ENCODE measurements at places on chromosomes 2 and 18.

DNA sequence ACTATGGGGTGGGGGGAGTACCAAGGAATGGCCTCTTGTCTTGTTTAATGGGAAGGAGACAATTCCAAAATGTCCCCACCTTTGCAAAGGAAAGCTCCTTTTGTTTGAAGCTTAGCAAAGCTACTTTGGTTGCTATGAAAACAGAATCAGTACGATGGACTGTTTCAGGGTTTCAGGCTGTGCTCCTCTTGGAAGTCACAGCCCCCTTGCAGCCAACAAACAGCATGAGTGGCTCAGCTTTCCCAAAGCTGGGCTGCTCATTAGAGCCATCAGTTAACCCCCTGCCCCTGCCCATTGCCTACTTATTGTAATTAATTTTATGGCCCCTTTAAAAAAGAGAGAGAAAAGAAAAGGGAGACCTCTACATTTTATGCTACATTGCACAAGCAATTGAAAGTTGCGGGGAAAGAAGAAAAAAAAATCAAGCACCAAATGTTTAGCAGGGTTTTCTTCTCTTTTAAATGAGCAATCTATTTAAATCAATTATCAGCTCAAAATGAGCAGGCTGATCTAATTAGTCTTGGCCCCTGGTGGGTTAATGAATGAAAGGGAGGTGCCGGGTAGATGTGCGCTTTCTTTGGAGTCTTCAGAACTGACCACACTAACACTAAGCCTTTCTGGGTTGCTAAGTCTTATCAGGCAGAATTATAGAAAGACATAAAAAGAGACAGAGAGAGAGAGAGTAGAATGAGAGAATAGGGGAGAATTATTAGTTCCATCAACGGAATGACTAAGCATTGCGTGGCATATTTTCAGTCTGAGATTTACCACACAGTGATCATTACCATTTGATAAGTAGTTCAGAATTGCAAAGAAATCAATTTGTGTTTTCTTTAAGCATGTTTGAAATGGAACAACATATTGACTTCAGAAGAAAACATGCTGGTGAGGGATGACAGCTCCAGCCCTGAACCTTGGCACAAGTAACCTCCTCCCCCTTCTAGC lies 284.9 kb downstream of the INSIG2 start:
- DNase-seq, result no peak

DNA sequence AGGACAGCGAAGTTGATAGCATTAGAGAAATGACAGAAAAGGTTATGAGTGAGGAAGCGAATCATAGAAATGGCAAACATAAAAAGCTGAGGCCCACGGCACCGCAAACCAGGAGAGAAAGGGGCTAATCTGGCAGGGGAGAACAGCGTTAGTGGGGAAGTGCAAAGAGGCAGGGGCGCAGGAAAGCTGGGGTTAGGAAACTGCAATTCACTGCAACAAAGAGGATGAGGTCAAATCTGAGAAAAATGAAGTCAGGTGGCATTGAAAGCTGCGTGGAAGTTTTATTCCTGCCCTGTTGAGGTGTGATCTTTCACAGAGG lies 653 bp upstream of the ABI2 start:
- no peak for DNase-seq

- peak; percentile 27 for DNase-seq
These were observed 219.4 kb downstream of the LDLRAD4 start for GRCh38 chr18:13437796-13438506.

DNA sequence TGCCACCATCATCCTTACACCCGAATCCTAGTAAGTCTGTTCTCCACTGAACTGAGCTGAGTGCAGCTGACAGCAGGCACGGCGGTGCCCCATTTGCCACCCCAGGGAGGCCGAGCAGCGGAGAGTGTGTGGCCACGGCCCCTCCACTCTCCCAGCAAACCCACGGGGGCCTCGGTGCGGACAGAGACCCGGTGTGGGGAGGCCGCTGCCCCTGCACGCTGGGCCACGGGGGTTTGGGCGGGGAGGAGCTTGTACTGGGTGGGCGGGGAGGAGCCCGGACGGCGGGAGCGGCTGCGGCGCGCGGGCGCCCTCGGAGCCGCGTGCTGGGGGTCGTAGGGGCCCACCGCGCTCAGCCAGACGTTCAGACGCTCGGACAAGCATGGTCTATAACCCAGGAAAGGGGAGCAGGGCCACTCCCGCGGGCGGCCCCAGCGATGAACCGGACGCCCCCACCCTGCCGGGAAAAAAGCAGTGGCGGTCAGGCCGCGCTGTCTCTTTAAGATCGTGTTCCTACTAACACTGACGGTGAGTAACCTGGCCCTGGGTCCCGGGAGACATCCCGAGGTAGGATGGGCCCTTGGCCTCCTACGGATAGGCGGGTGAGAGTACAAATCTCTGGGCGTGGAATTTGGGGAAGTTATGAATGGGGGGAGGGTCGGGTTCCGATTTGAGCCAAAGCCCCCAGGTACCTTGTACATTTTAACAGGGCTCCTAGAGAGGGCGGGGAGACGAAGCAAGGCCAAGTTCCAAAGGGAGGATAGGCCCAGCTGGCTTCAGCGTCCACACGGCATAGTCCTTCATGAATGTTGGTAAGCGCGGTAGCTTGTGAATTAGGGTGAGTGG lies at the start of gene ITPRIPL1:
Gene ITPRIPL1, plus strand, starts transcription at position 277 of the 843 bp plus-strand sequence. Its CDS starts 523 bp downstream, at position 800.
- DNase-seq, result no peak

DNA sequence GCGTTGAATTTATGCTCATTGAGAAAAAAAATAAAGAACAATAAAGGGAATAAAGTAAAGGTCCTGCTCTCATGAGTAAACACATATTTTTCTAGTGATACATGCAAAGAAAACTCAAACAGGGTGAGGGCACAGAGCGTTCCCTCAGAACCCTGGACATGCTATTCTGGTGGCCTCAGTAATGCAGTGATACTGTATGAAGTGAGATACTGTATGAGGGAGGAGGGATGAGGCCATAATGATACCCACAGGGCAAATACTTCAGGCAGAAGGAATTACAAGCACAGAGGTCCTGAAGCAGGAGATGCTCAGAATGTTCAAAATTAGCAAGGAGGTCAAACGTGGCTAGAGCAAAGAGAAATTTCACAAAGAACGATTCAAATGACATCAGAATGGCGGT lies 28.4 kb upstream of the RNU4ATAC start:
- no peak for DNase-seq

- no peak for DNase-seq
These were observed 860.6 kb upstream of the ZEB2 start for GRCh38 chr2:145380436-145381017.

- no peak for DNase-seq
These were observed 324.7 kb downstream of the NRXN1 start for GRCh38 chr2:50707196-50707595.

- DNase-seq, result no peak
These were observed 479.1 kb downstream of the SOX11 start for GRCh38 chr2:6171294-6171693.

DNA sequence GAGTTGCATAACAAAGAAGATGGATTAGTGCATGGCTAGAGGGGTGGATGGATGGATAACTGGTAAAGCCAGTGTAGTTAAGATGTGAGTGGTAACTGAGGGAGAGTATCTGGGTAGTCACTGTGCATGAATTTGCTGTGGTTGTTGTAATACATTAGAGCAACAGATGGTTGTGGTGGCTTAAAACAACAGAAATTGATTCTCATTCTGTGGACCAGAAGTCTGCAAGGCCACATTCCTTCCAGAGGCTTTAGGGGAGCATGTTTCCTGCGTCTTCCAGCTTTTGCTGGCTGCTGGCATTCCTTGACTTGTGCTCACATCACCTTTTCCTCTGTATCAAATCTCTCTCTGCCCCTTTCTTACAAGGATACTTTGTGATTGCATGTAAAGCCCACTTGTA lies 155.4 kb downstream of the ASB1 start:
- DNase-seq, result no peak

DNA sequence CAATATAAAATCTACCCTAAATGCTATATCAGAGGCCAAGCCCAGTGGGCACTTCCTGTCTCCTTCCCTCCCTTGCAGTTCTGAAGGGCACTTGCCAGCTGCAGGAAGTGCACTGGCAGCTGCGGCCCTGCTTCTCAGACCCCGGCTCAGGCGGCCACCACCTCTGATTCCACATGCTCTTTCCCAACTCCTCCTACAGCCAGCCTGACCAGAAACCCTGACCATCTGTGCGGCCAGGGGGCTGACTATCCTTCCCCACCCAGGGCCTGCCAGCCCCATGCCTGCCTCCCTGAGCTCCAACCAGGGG lies 88.6 kb downstream of the ZBTB7C start:
- no peak for DNase-seq

GRCh38 chr2:156001851-156002250 lies 330.7 kb downstream of the NR4A2 start:
- no peak for DNase-seq

GRCh38 chr2:45617496-45617895 lies 6.4 kb upstream of the SRBD1 start:
- DNase-seq, result no peak

- no peak for DNase-seq
These were observed 8.6 kb downstream of the RUFY4 start for GRCh38 chr2:218077464-218078216.

- DNase-seq, result no peak
These were observed 549.2 kb downstream of the CCDC85A start for GRCh38 chr2:56732946-56733345.

- DNase-seq, result no peak
These were observed 153.3 kb upstream of the KYNU start for GRCh38 chr2:142724186-142724585.

GRCh38 chr2:1613078-1613445 lies 131.3 kb downstream of the PXDN start:
- DNase-seq, result no peak

- peak; percentile 28 for DNase-seq
These were observed 2.1 kb downstream of the CTDP1 start for GRCh38 chr18:79681484-79682387.

- no peak for DNase-seq
These were observed 120.0 kb upstream of the THSD7B start for GRCh38 chr2:136645236-136645828.

GRCh38 chr2:160720098-160720497 lies 226.5 kb upstream of the RBMS1 start:
- no peak for DNase-seq

- DNase-seq, result no peak
These were observed 28.2 kb downstream of the TUBB6 start for GRCh38 chr18:12336171-12336613.

DNA sequence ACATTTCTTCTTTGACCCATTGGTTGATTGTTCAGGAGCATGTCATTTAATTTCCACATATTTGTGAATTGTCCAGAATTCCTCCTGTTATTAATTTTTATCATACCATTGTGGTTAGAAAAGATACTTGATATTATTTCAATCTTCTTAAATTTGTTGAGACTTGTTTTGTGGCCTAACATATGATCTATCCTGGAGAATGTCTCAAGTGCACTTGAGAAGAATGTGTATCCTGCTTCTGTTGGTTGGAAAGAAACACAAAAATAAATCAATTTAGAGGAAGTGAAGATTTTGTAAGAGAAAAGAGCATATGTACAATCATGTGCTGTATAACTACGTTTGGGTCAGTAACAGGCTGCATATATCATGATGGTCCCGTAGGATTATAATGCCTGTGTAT lies 118.6 kb upstream of the CDC42EP3 start:
- DNase-seq, result no peak

DNA sequence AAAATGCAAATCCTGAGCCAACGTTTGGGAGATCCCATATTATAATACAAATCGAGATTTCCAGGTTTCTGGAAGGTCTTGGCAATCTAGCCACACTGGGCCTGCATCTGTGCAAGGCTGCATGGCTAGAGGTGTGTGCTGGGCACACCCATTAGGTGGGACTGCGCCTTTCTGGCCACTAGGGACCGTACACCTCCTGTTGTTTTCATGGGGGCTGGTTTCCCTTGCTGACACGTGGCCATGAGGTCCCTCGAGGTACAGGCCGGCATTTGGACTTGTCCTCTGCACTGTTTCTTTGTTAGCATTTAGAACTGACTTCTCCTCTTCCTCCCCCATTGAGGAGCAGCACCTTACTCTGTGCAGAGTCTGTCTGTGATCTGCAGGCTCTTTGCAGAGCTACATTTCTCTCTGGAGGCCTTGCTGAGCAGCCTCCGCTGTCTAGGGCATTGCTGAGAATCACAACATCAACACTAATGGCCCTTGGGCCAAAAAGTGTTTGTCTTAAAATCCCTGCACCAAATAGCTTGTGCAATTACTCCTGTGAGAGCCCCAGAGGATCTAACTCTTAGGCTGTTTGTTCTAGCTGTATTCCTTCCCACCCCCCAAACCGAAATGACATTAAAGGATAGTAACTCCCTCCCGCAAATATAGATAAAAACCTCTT lies 131.2 kb downstream of the NEDD4L start:
- DNase-seq, result no peak

GRCh38 chr2:134453973-134454372 lies 200.1 kb downstream of the MGAT5 start:
- no peak for DNase-seq

GRCh38 chr2:159557437-159558034 lies 58.8 kb downstream of the BAZ2B start:
- no peak for DNase-seq

DNA sequence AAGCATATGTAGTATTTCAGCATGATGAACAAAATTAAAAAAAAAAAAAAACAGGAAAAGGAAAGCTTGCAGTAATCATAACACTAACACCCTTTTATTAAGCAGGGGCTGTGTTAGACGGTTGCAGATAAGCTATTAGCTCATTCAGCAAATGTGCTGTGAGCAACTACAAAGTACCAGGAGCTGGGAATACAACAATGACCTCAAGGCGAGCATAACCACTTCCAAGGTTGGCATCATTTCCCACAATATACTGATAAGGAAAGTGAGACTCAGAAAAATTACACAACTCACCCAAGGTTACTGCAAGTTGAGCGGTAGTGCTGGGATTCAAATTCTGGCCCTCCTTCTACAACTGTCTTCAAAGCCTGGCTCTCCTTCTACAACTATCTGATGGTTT lies 38.2 kb upstream of the ACTR3 start:
- DNase-seq, result no peak

GRCh38 chr2:137467246-137467862 lies 496.9 kb upstream of the HNMT start:
- DNase-seq, result no peak

DNA sequence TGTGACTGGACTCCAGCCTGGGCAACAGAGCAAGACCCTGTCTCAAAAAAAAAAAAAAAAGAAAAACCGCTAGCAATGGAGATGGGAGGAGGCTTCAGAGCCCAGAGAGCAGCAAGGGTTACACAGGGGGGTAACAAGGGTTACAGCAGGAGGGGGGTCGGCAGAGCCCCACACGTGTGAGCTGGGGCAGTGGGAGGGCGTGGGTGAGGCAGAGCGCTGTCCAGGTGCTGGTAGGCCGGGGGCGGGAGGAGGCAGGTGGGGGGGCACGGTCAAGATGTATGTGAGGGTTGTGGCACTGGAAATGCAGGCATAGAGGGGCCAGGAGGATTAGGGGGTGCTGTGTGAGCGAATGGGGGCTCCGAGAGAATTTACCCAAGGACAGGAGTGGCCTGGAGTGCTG lies 3.4 kb downstream of the MZT2B start:
- no peak for DNase-seq

DNA sequence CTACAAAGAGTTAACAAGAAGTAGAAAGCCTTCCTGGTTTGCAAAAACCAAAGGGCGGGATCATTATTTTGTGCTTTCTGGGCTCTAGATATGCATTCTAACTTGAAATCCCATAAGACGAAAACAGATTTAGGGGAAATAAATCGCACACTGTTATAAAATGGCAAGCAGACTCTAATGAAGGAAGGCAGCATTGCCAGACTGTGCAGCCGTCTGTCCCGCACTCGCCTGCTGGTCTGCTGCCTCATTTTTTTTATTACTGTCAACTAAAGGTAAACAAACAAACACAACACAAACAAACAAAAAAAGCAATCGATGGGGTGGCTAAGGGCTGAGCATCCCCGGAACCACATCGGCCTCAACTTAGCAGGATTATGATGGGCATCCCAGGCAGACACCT lies 24.4 kb downstream of the ZNF521 start:
- DNase-seq, result no peak

Measured in stimulated activated CD4-positive, alpha-beta T cell treated with anti-CD3 and anti-CD28 coated beads, Interleukin-1b, Interleukin-23, amount 100 ng/mL, for 4 hours (primary cell).